Activated naive CD8-positive, alpha-beta T cell treated with anti-CD3 and anti-CD28 coated beads, Interleukin-2, amount 50 U/mL, for 16 hours (primary cell): ENCODE measurements at places on chromosomes 13 and 19.

- no peak for DNase-seq
These were observed at the start of gene GPR183 for GRCh38 chr13:99307247-99307646. Gene GPR183, minus strand, starts transcription at chr13:99307399. Its CDS starts 11,254 bp downstream, at chr13:99296145.

GRCh38 chr19:49684983-49685553 is 4.3 kb upstream of the ADM5 start:
- DNase-seq = no peak

- no peak for DNase-seq
These were observed 48.6 kb upstream of the UBE2L5 start for GRCh38 chr13:30373727-30374126.

- DNase-seq = no peak
These were observed 390.4 kb downstream of the SUCLA2 start for GRCh38 chr13:47610687-47611086.

DNA sequence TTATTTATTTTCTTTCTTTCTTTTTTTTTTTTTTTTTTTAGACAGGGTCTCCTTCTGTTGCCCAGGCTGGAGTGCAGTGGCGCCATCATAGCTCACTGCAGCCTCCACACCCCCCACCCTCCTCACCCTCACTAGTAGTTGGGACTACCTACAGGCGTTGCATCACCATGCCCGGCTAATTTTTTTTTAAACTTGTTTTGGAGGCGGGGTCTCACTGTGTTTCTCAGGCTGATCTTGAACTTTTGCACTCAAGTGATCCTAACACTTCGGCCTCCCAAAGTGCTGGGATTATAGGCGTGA is 33.6 kb downstream of the GJA3 start:
- DNase-seq = no peak

- DNase-seq = no peak
These were observed 82.0 kb downstream of the SLC10A2 start for GRCh38 chr13:102984210-102984609.

DNA sequence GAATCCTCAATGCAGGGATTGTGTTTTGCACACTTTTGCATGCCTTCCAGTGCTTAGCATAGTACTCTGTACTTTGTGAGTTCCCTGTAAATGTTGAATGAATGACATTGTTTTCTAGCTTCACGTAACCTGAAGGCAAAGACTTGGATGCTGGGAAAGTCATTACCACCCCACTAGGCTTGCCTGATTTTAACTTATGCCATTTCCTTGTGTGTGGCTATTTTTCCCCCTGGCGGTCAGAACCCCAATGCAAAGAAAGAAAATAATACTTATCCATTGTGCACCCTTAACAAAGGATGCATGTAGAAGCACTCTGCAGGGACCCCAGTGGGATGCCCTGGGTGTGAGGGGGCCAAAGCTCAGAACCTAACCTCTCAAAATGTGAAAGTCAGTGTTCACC is 1.2 kb upstream of the ENOX1 start:
- DNase-seq = no peak

DNA sequence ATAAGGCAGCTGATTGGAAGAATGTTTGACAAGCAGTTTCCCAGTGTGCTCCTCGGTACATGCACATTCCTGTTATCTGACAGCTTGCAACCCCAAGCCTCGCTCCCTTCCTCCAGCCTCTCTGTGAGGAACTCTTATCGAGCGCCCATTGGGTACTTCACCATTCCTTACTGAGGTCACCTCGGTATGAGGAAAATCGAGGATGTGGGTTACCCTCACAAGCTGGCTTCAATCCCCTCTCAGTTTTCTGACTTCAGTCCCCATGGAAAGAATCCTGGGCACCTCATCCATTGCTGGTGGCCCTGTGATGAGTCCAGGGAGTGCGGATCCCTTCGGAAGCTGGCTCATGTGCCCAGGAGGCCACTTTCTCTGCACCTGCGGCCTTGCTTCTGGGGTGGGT is 17.3 kb downstream of the TEX29 start:
- DNase-seq = no peak

GRCh38 chr19:35805526-35806102 is 7.0 kb downstream of the PRODH2 start:
- no peak for DNase-seq

- no peak for DNase-seq
These were observed 4.6 kb downstream of the ICAM5 start for GRCh38 chr19:10294368-10294697.

GRCh38 chr19:13154911-13155471 is 4.8 kb downstream of the IER2 start:
- DNase-seq = peak; percentile 58

DNA sequence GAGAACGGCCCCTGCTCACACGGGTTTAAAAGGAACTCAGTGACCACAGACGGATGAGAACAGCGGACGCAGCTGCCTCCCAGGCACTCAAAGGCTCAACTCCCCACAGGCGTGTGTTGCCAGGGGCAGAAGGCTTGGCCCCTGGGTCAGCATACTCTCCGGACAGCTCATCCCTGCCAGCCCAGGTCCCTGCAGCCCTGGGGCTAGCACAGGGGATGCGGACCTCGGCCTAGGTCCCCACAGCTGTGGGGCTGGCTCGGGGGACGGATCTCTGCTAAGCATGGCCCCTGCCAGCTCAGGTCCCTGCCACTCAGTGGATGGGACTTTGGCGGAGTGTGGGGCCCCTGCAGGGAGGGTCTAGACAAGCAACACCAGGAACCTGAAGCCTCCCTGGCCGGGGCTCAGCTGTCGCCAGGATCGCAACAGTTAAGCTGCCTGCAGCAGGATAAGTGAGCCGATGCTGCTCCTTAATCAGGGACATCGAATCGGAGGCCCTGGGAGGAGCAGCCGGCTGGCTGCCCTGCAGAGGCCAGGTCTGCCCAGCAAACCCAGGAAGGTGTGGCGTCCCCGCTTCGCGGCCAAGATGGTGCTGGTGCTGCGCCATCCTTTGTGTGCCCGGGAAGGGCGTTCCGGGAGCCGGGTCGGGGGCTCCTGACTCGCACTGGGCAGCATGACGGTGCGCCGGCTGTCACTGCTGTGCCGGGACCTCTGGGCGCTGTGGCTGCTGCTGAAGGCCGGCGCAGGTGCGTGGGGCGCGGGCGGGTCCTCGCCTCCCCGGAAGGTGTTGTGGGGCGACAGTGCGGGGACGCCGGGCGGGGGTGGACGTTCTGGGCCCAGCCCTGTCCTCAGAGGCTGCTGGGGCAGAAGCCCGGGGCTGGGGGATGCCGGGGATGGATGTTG is 32.5 kb downstream of the MCF2L start:
- no peak for DNase-seq

DNA sequence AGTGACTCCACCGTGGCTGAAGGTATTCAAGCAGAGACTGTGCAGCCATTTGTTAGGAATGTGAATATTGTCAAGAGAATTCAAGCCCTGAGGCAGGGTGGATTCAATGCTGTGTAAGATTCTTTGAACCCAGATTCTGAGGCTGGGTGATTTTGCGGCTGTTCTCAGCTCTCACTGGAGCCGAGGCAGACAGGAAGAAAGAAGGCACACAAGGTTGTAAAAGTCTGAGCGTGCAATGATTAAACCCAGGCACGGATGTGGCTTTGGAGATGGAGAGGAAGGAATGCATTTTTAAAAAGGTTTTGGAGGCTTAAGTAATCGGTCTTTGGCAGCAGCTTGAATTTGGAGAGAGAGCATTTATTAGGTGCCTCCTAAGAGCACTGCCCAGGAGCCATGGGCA is 187.9 kb downstream of the KATNAL1 start:
- no peak for DNase-seq

DNA sequence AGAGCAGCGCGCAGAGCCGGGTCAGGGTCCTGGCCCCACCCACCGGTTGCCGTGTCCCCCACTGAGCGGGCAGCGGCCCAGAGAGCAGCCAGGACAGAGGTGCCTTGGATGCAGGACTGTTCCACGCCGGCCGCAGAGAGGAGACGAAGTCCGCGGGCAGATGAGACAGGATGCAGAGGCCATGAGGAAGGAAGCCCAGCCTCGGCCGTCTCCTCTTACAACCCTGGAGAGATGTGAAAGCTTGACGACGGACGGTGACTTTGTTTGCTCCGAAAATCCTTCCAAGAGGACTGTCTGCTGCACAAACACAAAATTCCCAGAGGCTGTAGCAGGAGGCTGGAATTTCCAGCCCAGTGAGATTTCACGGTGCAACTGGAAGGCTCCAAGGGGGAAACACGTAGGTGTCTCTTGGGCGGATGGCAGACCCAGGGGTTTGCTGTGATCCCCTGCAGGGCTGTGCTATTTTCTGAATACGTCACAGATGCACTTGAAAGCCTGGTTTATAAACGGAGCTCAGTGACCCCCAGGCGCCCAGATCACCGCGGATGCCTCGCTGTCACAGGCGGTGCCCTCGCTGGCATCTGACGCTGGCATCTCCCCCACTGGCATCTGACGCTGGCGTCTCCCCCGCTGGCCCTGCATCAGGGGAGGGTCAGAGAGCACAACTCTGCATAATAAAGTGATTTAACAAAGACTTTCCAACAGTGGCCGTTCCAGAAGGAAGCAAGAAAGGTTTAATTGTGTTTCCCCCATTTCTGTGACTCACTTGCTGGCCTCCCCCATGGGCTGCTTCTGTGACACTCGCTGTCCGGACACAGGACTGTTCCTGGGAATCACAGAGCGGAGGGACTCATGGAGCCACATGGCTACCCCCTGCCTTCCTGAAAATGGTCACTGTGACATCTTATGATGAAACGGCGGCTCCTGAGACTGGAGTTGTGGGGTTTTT is 62.0 kb upstream of the C13orf46 start:
- DNase-seq = no peak

DNA sequence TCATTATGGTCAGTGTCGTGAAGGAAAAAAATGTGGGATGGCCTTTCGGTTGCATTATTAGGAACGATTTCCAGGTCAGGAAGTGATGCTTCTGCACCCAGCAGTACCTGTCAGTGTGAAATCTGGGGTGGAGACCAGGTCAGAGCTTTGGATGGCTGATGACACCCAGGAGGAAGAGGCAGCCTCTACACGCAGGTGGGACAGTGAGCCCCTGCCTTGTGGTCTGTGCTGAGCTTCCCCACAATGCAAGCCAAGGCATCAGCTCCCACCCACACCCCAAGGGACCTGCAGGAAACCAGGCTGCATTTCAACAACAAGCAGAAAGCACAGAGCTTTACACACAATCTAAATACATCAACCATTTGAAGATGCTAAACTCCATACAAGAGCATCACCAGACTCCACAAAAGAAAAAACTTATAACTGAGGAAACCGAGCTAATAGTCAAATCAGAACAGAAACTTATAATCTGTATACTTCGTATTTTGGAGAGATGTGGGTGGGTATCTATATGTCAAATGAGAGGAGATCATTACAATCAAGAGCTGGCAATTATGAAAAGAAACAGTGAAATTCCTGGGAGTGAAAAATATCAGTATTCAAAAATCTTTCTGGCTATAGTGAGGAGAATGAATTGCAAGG is 130.1 kb downstream of the ZDHHC20 start:
- DNase-seq = no peak

DNA sequence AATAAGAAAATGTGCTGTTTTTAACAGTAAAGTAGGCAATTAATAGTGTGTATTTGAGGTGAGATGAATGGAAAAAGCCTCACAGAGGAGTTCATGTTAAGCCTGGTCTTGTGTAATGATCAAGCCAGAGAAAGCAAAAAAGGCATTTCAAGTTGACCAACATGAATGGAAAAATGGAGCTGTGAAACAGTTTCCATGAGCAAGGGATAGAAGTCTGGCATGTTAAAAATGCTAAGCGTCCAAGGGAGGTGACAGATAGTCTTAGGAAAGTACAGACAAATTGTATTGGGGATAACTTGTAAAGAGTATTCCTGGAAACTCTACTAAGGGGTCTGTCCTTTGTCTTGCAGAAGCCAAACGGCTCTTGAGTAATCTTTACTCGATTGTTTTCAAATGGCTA is 506.8 kb upstream of the ATXN8OS start:
- no peak for DNase-seq

DNA sequence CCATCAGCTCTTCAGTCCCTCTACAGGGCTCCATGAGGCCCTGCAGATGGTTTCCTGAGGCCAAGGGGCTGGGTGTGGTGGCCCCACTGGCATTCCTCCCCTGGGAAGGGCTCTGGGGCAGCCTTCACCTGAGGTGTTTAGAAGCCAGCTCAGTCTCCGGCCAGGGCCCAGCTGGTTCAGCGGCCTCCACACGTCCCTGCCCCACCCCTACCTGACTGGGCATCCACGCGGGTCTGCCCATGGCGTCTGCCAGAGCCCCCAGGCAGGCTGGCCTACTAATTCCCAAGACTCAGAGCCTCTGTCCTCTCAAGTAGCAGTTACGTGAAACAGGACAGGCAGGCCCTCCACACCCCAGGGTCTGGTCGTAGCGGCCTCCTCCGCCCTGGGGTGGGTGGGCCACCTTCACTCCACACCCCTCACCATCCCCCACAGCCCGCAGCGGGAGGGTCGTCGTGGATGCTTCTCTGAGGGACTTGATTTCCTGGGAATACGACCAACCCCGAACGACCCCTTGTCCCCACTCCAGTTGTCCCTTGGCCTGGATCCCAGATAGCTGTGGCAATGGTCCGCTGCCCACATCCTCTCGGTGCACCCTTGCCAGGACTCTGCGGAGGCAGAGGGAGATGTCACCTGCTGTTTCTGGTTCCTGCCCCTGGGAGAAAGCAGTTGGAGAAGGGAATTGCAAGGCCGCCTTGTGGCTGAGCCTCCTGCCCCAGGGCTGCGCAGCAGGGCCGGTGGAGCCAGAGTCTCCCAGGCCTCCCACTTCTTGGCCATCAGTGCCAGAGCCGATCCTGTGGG is 24.3 kb downstream of the CAPN12 start:
- no peak for DNase-seq

DNA sequence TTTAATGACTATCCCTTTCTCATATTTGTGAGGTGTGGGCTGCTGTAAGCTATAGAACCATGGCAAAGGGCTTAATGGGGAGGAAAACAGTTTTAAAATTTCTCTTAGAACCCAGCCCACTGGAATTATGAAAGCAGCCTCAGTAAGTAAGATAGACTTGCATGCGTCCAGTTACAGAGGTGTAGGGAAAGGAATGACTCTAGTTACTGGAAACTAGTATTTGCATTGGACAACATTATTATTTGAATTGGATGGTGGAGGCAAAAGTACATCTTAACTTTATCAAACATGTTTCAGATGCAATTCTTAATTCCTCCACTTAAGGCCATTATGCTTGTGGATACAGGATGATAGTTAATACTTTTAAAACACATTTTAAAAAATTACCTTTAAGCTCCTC is 292.9 kb downstream of the SPRY2 start:
- no peak for DNase-seq

DNA sequence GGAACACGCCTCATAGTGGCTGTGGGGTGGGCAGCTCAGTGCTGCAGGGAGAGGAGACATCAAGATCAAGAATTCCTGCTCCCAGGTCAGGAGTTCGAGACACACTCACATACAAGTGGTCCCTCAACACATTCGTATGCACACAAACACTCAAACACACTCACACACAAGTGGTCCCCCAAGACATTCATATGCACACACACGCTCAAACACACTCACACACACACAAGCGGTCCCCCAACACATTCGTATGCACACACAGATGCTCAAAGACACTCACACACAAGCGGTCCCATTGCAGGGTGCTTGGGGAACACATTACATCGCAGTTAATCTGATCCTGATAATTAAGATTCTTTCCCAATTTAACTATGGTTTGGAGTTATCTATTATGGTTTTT is 28.2 kb downstream of the FCGBP start:
- no peak for DNase-seq

DNA sequence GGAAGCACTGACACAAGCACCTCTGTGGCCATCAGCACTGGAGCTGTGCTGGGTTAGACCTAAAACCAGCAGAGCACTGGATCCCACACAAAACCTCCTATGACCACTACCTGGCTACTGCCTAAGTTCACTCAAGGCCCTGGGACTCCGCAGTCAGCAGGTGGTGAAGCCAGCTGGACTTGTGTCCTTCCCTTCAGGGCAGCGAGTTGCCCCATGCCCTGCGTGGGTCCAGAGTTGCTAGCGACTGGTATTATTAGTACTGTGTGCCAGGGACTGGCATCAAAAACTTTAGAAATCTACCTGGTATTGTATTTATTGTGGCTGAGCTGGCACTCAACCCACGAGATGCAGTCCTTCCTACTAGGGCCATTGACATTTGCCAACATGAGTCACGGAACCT is 6.0 kb downstream of the OR10H4 start:
- no peak for DNase-seq
